ENCODE measurements at places on chromosomes 7 and 10. TPM values are rescaled to one million over a fixed set of nuclear protein-coding genes. Genes with fewer than 3 reads are reported as not detected.

FBXL13 gene
- total RNA-seq = 1.4 TPM

- H3K27ac ChIP-seq = no peak overlapping the region
- H3K4me1 ChIP-seq = no peaks in the 10 kb centered on the region
- no peak overlapping the region for H3K4me3 ChIP-seq
- DNase-seq = no peak
Measured at GRCh38 chr7:95026421-95027072, 119.2 kb downstream of the PPP1R9A start.

DNA sequence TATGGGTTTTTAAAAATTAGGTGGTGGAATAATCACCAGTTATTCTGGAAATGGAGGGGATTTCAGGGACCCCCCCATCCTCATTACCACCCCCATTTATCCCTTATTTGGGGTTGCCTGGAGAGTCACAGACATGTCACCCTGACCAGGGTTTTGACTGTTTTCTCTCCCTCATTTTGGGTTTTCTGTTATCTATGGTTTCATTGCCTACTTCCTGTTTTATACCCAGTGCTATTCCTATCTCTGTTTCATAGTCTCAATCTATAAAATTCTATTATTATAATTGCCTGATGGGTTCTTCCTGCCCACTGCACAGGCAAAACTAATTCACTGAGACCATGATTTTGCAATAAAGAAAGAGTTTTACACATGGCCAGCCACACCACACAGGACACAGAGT lies 15.9 kb upstream of the FAM221A start:
- DNase-seq = no peak
- H3K4me1 ChIP-seq = no peaks in the 10 kb centered on the region
- no peak overlapping the region for H3K27ac ChIP-seq

- no peaks in the 10 kb centered on the region for H3K27me3 ChIP-seq
- H3K4me1 ChIP-seq = no peaks in the 10 kb centered on the region
- H3K27ac ChIP-seq = no peak overlapping the region
- H3K36me3 ChIP-seq = no peaks in the 10 kb centered on the region
- H3K4me3 ChIP-seq = no peak overlapping the region
Measured at GRCh38 chr7:84060000-84060399, 134.6 kb downstream of the SEMA3A start.

DNA sequence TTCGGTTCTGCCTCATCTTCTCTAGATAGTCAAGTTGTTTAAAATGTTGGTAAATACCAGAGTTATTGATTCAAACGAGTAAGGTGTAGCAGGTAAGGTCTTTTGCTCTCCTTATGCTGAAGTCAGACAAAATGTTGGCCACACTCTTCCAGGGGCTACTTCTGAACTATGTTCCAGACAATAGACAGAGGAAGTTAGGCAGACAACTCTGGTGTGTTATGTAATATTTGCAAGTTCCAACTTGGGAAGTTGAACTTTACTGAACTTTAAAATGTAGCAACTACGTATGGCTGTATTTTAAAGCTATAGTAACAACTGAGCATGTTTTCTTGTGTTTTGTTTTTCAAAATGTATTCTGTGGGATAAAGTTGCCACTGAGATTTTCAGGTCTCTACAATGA lies 125.7 kb upstream of the NEBL start:
- H3K36me3 ChIP-seq = no peaks in the 10 kb centered on the region
- DNase-seq = no peak
- no peaks in the 10 kb centered on the region for H3K27me3 ChIP-seq
- no peak overlapping the region for H3K27ac ChIP-seq

DNA sequence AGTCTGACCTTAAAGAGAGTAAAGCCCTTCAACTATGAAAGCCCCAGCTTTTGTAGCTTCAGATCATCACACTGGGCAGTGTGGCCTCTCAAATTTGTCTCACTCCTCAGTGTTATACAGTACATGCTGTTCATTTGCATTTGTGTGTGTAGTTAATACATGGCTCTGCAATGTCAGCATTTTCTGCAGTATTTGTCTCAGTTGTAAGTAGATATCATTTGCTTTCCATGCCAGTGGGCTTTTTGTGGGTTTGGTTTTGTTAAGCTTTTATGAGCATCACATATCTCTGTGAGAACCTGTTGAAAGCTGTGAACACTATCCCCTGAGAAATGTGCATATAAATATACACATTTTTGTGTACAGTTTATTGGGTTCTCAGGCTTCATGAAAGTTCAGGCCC lies 57.0 kb downstream of the ZNF277 start:
- no peak overlapping the region for H3K27ac ChIP-seq
- no peaks in the 10 kb centered on the region for H3K27me3 ChIP-seq
- no peaks in the 10 kb centered on the region for H3K36me3 ChIP-seq
- H3K4me3 ChIP-seq = no peak overlapping the region

DNA sequence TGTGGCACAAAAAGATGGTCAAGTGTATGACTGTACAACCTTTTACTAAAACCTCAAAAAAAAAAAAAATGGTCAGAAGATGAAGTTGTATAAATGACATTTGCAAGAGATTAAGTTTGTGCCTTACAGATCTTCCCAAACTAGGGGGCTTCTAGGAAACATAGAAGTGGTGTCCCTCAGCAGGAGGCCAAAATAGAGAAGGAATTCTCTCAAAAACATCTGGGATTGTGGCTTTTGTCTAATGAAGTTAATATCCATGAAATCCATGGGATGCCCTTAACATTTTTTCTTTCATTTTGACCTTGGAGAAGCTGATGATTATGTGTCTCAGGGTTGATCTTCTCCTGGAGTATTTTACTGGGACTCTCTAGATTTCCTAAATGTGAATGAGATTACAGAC lies 62.2 kb downstream of the CASD1 start:
- no peaks in the 10 kb centered on the region for H3K27me3 ChIP-seq
- no peak for DNase-seq
- H3K4me3 ChIP-seq = no peak overlapping the region
- H3K27ac ChIP-seq = no peak overlapping the region
- peaks cover 19% of the 10 kb centered on the region for H3K36me3 ChIP-seq

DNA sequence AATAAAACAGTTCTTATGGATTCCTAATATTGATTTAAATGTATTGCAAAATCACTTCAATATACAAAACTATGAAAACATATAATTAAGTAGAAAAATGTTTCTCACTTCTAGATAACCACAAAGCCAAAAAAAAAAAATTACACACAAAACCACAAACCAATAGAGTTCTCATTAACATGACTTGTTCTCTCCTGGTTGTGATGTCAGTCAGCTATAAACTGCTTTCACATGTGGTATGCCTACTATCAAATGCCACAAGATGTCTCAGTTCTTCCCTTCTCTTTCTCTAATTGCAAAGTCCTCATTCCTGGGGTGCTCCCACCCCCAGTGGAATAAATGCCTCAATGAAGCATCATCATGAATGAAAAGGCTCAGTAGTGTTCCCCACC lies 16.6 kb downstream of the GNAI1 start:
- H3K27ac ChIP-seq = no peak overlapping the region
- no peak overlapping the region for H3K4me3 ChIP-seq
- no peak for DNase-seq
- no peaks in the 10 kb centered on the region for H3K4me1 ChIP-seq

DNA sequence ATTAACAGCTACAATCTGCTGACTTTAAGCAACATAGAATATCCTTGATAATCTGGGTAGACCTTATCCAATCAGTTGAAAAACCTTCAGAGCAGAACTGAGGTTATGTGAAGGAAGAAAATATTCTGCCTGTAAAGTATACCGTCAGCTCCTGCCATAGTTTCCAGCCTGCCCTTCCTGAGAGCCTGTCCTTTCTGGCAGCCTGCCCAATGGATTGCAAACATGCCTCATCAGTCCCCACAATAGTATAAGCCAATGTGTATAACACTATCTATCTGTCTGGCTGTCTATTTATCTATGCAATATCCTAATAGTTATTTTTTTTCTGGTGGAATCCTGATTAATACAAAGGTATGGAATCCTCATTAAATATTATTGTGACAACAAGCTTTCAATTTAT lies 489.2 kb upstream of the KCND2 start:
- H3K27ac ChIP-seq = no peak overlapping the region
- H3K36me3 ChIP-seq = no peaks in the 10 kb centered on the region
- H3K4me3 ChIP-seq = no peak overlapping the region
- no peak for DNase-seq
